ENCODE measurements at places on chromosomes 13 and 19.

DNA sequence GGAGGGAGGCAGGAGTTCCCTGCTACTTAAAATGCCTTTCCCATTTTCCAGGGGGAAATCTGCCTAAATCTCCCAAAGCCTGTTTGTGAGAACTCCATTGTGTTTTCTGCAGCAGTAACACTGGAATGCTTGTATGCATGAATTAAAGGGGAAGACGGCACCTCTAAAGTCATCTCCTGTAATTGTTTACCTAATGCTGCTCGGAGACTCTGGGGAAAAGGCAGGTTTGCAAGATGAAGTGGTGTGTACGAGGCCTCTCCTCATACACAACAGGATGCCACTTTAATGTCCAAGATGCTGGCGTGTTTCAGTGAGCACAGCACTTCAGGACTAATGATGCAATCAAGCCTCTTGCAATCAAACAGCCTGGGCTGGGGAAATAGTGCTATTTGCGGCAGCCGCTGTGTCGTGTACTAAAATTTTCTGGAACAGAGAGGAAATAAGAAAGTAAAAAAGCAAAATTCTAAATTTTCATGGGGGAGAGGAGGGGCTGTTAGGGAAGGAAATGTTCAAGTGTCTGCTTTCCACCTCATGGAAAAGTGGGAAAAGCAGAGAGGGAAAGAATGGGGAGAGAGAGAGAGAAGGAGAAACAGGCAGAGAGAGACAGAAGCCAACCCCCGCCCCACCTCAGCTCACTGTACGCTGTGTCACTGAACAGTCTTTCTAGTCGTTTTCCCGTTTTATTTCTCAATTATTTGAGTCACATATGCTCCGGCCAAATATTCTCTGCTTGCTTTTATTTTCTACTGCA lies 32.9 kb downstream of the TSHZ3 start:
- no peak for DNase-seq

- DNase-seq, result no peak
Observed at GRCh38 chr13:97946951-97947588, 6.4 kb upstream of the IPO5 start.

DNA sequence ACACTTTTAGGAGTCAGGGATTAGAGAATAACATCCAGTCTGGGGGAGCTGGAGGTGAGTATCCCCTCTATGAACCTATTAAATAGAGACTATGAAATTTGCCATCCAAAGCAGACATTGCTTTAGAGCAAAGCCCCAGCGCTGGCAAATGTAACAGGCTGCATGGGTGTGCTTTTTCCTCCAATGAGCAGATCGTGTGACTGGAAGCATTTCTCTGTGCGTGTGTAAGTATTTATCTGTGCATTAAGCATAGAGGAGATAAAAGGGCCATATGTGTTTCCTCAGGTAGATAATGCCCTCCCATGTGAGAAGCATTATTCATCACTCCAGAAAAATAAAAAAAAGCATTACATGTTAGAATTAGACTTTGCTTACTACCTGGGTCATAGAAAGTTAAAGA lies 924 bp downstream of the TNFSF13B start:
- DNase-seq, result no peak

- no peak for DNase-seq
Observed at GRCh38 chr13:43242040-43242439, 218.7 kb downstream of the DNAJC15 start.

- DNase-seq, result no peak
Observed at GRCh38 chr19:23160766-23161165, 43.9 kb downstream of the ZNF730 start.

DNA sequence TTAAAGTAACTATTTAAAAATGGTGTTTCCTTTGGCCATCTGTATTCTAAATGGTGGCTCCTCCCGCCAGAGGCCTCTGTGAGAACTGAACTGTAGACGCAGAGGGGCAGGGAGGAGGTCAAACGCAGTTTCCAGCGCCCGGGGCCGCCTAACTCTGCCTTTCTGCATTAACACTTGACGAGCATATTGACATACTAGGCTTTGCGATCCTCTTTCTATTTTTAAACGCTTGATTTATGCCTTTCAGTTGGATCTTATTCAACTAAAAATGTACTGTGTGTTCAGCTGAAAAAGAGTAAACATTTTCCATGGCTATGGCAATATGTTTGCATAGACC lies 74.7 kb downstream of the SPACA7 start:
- DNase-seq, result no peak

DNA sequence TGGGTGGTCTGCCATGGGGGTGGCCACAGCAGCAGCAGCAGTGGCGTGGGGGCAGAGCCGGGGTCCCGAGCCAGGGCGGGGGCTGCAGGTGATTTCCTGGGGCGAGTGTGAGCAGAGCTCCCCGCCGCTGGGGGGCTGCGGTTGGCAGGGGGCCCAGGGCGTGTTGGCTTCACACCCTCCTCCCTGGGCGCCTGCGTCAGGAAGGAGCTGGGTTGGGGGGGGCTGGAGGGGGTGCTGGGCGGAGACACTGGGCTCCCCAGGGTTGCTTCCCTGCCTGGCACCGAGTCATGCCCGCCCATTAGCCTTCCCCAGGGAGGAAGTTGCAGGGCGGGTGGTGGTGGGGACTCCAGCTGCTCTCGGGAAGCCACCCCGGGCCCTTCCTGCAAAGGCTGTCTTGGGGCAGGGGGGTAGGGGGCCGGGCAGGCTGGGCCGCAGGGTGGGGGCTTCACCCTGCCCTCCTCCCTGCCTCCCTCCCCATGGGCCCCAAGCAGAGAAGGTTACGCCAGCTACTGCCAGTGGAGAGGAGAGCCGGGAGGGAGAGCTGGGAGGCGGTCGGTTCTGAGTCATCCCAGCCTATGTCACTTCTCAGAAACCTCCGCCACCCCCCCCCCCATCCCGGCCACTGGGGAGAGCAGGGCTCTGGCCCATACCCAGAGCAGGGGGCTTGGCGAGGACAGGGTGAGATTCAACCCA lies 4.6 kb downstream of the MIDN start:
- no peak for DNase-seq

- no peak for DNase-seq
Observed at GRCh38 chr13:111955412-111956065, 111.4 kb upstream of the SOX1 start.

DNA sequence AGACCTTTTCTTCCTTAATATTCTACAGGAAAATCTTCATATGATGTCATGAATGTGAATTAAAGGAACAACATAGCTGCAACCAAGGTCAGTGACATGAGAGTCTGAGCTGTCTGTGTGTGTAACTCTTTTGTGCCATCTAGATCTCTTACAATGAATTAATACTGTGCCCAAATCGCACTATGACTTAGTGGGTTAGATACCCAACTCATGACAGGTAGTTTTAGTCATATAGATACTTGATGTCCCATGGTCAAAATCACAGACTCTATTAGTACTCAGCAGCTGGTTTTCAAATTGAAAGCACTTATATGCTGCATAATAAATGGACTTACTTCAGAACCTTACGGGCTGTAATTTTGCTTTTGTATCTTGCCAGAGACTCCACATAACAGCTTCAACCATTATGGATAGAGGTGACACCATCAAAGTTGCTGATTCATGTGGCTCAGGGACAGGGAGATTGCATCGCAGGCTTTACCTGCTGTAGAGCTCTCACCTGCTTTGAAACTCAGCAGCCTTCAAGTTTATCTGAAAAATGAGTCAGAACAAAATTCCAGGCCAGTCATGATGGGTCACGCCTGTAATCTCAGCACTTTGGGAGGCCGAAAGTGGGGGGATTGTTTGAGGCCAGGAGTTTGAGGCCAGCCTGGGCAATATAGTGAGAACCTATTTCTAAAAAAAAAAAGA lies 12.3 kb upstream of the ZNF283 start:
- no peak for DNase-seq

GRCh38 chr19:48887861-48888612 lies 10.5 kb downstream of the TULP2 start:
- peak; percentile 46 for DNase-seq

DNA sequence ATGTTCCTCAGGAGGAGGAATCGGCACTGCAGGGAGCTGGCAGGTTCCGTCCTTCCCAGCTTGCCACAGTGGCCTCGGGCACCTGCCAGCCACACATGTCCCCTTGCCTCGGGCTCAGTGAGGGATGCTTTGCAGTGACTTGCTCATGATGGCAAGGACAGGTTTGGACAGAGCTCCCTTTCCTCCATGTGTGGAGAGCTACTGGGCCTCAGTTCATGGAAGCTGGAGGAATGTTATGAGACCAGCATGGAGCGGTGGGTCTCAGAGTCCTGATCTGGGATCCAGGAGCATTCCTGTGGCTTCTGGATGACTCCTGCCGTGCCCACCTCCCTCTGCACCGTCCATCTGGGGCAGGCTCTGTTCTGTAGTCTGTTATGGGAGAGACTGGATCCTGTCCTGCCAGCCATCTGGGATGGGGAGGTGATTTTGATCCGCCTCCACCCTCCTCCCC lies 59.2 kb downstream of the SIPA1L3 start:
- DNase-seq, result no peak

GRCh38 chr13:45341799-45342500 lies 967 bp upstream of the TPT1 start:
- DNase-seq, result no peak

DNA sequence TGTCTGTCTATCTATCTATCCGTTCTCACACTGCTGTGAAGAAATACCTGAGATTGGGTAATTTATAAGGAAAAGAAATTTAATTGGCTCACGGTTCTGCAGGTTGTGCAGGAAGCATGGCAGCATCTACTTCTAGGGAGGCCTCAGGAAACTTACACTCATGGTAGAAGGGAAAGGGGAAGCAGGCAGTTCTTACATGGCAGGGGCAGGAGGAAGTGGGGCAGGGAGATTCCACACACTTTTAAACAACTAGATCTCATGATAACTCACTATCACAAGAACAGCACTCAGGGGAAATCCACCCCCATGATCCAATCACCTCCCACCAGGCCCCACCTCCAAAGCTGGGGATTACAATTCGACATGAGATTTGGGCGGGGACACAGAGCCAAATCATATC lies 105.3 kb downstream of the SLC10A2 start:
- no peak for DNase-seq

- no peak for DNase-seq
Observed at GRCh38 chr13:23754506-23754905, 134.7 kb downstream of the MIPEP start.

DNA sequence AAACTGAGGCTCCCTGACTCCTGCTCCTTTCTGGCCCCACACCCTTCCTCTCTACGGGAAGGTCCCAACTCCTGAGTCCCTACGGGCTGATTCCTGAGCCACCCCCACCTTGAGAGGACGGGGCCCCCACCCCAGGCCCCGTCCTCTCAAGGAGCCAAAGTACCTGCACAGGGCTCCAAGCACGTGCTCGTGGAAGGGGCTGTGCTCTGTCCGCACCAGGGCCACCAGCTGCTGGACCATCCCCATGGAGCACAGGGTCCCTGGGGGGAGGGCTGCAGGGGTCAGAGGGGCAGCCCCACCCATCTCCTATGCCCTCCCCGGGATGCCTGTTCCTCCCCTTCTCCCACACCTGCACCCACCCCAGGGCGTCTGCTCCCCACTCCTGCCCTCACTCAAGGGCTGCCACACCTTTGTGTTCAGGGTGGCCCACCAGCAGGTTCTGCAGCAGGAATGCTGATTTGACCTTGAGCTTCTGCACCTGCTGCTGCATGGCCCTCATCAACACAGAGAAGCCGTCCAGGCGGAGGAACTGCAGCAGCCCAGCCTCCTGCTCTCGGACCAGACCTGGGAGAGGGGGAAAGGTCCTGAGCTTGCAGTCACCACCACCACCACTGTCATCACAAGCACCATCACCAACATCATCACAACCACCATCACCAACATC lies 7.0 kb upstream of the PPP6R1 start:
- DNase-seq, result no peak

- DNase-seq, result no peak
Observed at GRCh38 chr19:51664997-51665396, 18.4 kb upstream of the SIGLEC14 start.

DNA sequence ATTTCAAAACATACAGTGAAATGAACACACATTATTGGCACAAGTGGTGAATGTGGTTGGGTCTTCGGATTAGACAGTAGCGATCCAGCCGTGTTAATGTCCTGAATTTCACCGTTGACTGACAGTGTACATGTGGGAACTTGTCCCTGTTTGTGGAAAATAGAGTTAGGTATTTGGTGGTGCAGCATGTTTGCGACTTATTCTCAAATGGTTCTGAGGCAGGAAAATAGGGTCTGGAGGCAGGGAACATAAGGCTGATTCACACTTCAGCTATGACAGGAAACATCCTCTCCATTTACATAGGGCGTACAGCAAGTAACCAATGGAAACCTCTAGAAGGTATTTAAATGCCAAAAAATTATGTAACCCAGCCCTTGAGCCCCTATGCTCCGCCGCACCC lies 4.2 kb downstream of the LGALS7B start:
- DNase-seq, result no peak

- no peak for DNase-seq
Observed at GRCh38 chr19:17720440-17720839, 1.2 kb downstream of the MAP1S start.

DNA sequence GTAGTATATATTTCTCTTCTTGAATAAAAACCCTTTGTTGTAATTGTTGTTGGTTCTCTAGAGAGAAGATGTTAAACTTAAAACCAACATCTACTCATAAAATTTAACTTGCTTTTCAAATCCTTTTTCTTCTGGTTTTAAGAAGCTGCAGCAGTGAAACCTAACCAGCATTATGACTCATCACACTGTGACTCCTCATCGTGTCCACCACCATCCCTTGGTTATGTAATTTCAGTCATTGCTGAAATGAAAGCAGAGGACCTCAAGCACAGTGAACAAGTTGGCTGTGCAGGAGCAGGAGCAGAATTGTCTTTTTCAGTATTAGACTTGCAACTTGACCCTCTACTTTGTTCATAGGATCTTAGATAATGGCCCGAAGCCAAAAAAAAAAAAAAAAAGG lies 64.9 kb upstream of the HTR2A start:
- DNase-seq, result no peak

DNA sequence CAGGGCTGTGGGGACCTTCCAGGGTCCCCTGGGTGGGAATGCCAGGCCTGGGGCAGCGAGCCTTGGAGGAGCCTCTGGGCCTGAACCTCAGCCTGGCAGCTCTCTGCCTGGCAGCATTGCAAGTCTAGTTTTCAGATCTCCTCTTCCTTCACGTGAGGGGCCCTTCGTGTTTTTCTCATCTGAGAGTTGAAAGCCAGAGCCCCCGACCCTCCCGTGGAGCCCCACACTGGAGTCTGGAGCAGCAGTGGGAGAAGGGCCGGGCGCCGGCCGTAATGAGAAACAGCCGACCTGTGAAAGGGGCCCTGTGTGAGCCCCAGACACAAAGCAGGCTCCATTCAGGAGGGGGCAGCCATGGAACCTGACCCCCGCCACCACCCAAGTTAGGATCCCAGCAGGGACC lies 19.3 kb downstream of the TMED1 start:
- DNase-seq, result no peak

DNA sequence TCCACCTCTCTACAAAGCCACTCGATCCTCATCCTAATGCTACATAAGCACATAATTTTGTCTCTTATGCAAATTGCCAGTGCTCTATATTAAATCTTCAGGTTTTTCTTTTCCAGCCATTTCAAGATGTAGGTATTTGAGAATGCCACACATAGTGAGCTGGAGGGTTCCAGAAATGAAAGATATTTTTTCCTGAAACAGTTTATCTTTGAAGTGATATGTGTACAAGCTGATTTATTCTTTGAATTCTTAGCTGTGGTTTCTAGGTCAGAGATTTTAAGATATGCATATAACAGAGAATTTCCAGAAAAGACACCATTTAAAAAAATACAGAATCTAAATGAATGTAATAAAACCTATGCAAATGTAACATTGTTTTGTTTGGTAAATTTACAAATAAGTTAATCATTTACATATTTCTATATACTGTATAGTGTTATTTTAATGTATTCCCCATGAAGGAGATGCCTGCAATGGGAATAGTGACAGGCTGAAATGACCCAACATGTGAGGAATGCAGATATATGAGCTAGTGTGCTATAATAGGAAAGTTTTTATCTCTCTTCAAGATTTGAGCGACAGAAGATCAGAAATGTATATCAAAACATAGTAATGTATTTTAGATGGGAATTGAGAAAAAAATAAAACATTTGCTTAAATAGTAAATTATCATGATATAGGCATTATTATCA lies 570.2 kb downstream of the SLITRK1 start:
- DNase-seq, result no peak

Measured in WTC11 (cell line).